ENCODE measurements at places on chromosomes 6 and 20. TPM values are rescaled to one million over a fixed set of nuclear protein-coding genes. Genes with fewer than 3 reads are reported as not detected.

GABRR1 gene
- not detected for total RNA-seq

WFDC5 gene
- total RNA-seq, result not detected

PLN gene
- total RNA-seq, result not detected

HSPA12B gene
- not detected for total RNA-seq

RHAG gene
- not detected for total RNA-seq

ABHD16B gene
- total RNA-seq, result not detected

Measured in PC-3 (cell line).